A549 treated with Mapracorat at 1 μM for 4 hours (cell line): ENCODE measurements at places on chromosomes 6 and 20. TPM values are rescaled to one million over a fixed set of nuclear protein-coding genes. Genes with fewer than 3 reads are reported as not detected.

The BPIFA1 gene
- not detected in 5 replicates for total RNA-seq

The SIGLEC1 gene
- 0.01 to 0.02 TPM (median 0.02 TPM) in 3 of 5 replicates, not detected in the others for total RNA-seq

The OR2J3 gene
- total RNA-seq, result not detected in 5 replicates

The SALL4 gene
- 1.1 to 2.2 TPM (median 1.2 TPM) in 5 replicates for total RNA-seq

The PPP1R14C gene
- total RNA-seq, result 1.7 to 3.2 TPM (median 2.4 TPM) in 5 replicates

The TRIM40 gene
- total RNA-seq, result not detected in 5 replicates

The PHACTR1 gene
- not detected in 5 replicates for total RNA-seq

The BFSP1 gene
- 3.7 to 5.1 TPM (median 4.1 TPM) in 5 replicates for total RNA-seq

The HAO1 gene
- not detected in 5 replicates for total RNA-seq

The NHLRC1 gene
- 1.3 to 2.0 TPM (median 1.6 TPM) in 5 replicates for total RNA-seq

The SLC32A1 gene
- not detected in 5 replicates for total RNA-seq

The LY86 gene
- not detected in 5 replicates for total RNA-seq

The DZANK1 gene
- total RNA-seq, result 2.4 to 3.1 TPM (median 2.9 TPM) in 5 replicates

The ASIP gene
- not detected in 5 replicates for total RNA-seq

The TMEM244 gene
- not detected in 5 replicates for total RNA-seq

The LRRC73 gene
- total RNA-seq, result 0.46 to 1.3 TPM (median 1.1 TPM) in 5 replicates

The GRM4 gene
- 0.06 to 0.43 TPM (median 0.13 TPM) in 5 replicates for total RNA-seq

The UNC5CL gene
- 0.33 to 0.62 TPM (median 0.49 TPM) in 5 replicates for total RNA-seq

The FARS2 gene
- total RNA-seq, result 9.2 to 11.9 TPM (median 11.0 TPM) in 5 replicates

The ZNF292 gene
- 2.1 to 4.0 TPM (median 3.1 TPM) in 5 replicates for total RNA-seq

The GPLD1 gene
- 0.77 to 1.2 TPM (median 0.84 TPM) in 5 replicates for total RNA-seq
